ENCODE measurements at places on chromosomes 2 and 18.
A peak's percentile ranks its signal among the peaks of the same experiment; 100 is the strongest.

- DNase-seq = no peak
Observed at GRCh38 chr2:175887776-175888175, 114.3 kb downstream of the LNPK start.

DNA sequence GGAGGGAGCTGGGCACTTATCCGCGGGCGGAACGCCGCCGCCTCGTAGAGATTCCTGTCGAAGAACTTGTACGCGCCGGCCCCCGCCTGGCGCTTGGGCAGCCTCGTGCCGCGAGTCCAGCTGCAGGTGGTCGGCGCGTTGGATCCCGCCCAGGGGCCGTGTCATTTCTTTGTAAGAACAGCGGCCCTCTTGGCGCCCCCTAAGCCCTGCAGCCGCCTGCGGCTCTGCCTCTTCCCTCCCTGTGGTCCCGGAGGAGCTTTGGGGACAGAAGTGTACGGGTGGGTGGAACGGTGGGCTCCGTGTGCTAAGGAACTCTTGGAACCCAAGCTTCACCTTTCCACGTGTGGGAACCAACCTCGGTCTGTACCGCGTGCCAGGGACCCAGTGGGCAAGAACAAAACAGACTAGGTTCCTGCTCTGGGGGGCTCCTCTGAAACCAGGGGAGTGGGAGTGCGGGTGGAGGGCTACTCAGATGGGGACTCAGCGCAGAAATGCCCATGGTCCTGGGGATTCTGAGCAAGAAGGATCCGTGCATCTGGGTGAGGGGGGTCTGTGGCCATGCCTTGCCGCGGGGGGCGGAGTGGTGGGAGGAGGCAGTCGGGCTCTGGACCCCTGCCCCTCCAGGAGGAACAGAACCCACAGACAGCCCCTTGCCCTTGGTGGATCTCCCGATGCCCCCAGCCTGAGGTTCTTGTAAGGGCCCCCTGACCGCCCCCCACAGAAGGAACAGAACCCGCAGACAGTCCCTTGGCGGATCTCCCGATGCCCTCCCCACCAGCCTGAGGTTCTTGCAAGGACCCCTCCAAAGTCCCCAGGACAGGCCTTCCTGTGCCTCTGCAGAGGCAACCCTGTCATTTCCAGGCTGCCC, 1.5 kb downstream of the GPC1 start:
- DNase-seq = peak; percentile 38

DNA sequence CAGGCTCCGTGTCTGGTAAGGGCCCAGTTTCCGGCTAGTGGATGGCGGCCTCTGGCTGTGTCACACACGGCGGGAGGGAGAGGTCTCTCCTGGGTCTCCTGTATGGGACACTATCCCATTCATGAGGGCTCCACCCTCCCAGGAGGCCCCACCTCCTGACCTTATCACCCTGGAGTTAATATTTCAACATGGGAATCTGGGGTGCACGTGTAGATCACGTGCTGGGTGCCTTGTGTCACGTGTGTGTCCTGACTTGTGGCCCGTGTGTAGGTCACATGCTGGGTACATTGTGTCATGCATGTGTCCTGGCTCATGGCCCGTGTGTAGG, 9.9 kb downstream of the NEU4 start:
- no peak for DNase-seq

DNA sequence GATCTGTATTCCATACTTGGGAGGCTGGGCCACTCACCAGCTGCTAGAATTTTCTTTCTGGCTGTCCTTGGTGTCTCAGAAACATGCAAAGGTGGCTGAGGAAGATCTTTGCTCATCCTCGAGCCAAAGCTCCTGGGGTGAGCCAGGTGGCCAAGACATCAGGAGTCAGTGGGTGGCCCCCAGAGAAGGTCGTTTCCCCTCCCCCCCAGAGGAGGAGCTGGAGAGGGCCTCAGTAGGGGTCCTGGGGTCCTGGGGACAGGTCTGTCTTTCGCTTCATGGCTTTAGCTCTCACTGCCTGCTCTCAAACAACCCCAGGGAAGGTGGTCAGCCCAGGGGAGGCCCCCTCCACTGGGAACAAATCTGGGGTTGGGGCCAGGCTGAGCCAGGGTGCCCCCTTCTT, 13.6 kb downstream of the KCNK3 start:
- DNase-seq = no peak

DNA sequence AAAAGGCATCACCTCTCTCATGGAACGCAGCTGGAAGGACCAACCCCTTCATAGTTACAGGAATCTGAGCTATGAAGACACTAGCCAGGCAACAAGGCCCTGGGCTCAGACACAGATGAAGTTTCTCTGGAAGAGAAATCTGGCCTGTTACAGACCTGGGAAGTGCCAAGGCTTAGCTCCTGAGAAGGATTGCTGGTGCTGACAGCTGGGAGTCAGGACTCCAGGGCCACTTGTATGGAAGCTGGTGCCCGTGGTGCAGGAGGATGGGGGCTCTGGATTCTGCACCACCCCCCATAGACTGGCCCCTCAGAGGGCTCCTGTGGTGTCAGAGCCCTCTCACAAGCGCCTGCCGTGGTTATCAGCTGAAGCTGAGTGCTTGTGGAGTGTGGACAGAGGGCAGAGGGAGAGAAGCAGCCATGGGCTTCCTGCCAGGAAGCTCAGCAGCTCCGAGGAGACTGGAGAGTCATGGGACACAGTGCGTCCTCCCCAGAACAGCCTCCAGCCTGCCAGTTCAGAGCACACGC, 87.3 kb upstream of the LCLAT1 start:
- peak; percentile 49 for DNase-seq

DNA sequence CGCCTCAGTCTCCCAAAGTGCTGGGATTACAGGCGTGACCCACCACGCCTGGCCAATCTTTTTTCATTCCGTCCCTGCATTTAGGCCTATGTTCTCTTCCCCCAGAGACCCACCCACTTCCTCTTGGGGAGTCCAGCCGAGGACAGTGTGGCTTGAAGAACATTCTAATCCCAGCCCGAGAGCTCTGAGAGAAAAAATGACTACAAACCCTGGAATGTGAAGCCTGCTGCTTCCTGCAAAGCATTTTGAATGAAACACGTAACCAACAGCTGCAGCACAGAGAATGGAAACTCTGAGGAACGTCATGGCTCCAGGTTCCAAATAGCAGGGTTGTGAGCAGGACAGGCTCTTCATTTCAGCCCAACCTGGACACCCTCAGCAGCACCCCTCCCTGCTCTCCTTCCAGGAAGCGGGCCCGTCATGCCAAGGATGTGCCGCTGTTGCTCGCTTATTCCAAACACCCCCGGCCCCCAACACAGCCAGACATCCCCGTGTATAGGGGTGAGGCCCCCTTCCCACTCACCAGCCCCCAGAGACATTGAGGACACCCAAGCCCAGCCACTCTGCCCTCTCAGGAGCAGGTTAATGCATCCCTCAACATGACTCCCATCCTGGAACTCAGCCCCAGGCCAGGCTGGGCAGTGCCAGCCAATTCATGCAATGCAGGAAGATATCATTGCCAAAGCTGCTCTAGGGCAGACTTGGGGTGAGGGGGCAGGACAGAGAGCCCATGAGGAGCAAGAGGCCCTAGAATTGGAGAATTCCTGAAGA, 139.8 kb downstream of the ZFP36L2 start:
- peak; percentile 100 for DNase-seq

GRCh38 chr18:10514082-10514481, 11.7 kb upstream of the NAPG start:
- no peak for DNase-seq

DNA sequence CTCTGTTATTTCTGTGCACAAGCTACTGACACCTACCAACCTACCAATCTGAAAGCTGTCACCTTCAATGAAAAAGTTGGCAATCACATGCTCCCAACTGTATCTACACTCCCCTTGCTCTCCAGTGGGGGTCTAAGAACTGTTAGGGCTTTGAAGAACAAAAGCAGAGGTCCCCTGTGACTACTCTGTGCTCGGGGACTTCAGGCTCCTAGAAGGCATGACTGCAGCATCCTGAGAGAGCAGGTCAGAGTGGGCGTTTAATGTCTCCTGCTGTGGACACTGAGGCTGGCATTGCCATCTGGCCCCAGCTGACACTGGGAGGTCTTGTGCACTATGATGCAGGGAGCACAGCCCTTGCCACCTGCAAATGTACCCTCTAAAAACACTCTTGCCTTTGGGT, 93.3 kb downstream of the ACTR2 start:
- no peak for DNase-seq

GRCh38 chr2:133483181-133483580, 85.1 kb downstream of the NCKAP5 start:
- no peak for DNase-seq

DNA sequence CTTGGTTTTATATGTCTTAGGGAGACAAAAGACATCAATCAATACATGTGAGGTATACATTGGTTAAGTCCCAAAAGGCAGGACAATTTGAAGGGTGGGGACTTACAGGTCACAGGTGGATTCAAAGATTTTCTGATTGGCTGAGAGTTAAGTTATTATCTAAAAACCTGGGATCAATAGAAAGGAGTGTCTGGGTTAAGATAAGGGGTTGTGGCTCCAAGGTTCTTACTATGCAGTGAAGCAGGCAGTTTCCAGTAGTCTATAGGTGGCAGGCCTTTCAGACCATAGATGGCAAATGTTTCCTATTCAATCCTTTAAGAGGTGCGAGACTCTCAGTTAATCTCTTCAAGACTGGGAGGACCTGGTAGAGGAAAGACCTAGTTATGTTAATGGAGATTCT, 42.1 kb upstream of the NEB start:
- no peak for DNase-seq

DNA sequence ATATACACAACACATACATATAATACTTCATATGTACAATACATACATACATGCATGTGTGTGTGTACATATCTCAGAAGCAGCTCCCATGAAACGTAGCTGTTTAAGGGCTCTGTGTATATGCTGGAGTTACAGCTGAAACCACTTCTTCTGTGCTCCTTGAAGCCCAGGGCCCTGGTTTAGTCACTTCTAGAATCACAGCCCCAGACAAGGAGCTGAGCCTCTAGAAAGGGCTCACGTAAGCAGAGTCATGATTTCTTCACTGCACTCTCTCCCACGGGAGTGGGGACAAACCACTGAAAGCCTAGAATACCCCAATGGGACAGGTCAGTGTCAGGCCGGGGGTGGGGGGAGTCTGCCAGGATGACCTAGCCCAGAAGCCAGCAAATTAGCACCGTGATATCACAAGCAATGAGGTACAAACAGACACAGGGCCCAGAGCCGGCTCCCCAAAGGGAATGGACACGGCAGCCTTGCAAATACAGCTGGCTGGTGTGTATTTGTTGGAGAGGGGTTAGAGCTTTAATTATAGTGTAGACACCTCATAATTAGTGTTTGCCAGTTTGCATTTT, 90.3 kb downstream of the C1QL2 start:
- DNase-seq = no peak

GRCh38 chr2:32384529-32384928, 27.7 kb downstream of the BIRC6 start:
- DNase-seq = no peak

- DNase-seq = peak; percentile 64
Observed at GRCh38 chr18:3451989-3452749, 2.2 kb downstream of the TGIF1 start.

DNA sequence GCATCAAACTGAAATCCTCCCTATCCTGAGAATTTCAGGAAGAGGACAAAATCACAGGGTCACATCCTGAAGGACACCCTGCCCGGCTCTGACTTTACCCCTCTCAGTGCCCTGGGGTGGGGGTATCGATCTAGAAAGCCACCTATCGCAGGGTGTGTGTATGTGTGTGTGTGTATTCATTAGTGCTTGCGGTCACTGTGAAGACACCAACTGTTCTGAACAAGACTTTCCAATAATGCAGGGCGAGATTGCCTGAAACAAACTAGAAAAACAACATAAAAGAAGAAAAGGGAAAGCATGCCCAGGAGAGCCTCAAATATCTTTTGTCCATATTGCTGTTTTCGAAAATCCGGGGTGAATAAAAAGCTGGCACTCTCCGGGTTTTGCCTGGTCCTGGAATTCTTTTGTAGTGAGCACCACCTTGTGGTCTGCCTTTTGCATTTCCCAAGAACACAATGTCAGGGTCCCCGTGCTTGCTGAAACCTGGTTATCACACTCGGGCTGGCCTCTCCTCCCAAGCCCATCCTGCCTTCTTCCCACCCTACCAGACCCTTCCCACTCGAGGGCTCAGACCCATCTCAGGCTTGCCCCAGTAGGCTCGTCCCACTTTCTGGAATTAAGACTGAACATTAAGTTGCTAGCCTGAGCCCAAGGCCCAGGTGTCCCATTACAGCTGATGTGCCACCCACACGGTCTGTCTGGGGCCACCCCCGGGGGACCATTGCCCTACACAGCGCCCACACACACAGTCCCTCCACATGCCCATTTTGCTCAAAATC, 25.0 kb upstream of the COPS8 start:
- peak; percentile 80 for DNase-seq

- DNase-seq = no peak
Observed at GRCh38 chr2:171874517-171874916, 19.5 kb downstream of the SLC25A12 start.

DNA sequence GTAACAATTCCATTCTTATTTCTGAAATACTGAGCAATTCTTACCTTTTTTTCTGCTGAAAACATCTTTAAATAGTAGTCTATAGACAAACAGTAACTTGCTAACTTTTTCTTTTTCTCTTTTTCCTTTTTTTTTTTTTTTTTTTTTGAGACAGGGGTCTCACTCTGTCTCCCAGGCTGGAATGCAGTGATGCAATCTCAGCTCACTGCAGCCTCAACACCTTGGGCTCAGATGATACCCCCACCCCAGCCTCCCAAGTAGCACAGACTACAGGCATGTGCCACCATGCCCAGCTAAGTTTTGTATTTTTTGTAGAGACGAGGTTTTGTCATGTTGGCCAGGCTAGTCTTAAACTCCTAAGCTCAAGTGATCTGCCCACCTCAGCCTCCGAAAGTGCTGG, 42.2 kb downstream of the MFSD6 start:
- DNase-seq = no peak

- no peak for DNase-seq
Observed at GRCh38 chr2:134670955-134671354, 47.8 kb downstream of the TMEM163 start.

DNA sequence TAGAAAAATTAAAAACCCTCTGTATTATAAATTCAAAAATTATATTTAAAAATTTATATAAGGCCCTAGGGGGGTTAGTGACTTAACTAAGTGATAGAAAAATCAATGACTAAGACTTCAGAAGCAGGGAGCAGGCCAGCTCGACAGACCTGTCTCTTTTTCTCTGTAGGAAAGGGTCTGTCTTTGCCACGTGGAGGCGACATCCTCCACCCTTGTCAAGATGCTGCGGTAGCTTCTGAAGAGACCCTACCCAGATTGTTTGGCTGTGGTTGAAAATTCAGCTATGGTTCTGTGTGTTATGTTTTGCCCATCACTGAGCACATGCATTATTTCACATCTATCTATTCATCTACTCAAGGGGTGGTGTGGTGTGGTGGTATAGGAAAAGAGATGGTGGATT, 8.2 kb upstream of the SLC4A3 start:
- no peak for DNase-seq

GRCh38 chr2:165725421-165725820, 68.6 kb downstream of the GALNT3 start:
- peak; percentile 84 for DNase-seq
